ENCODE measurements at places on chromosomes 2 and 18.

GRCh38 chr2:170643346-170643745 lies 71.8 kb upstream of the SP5 start:
- DNase-seq = no peak

- no peak for DNase-seq
Observed at GRCh38 chr2:113809076-113809736, 52.8 kb upstream of the SLC35F5 start.

GRCh38 chr2:142796588-142796987 lies 80.9 kb upstream of the KYNU start:
- DNase-seq = no peak

GRCh38 chr2:217956586-217957457 lies 46.0 kb downstream of the TNS1 start:
- no peak for DNase-seq

GRCh38 chr2:27843992-27844391 lies 46.2 kb downstream of the RBKS start:
- no peak for DNase-seq

- DNase-seq = no peak
Observed at GRCh38 chr2:208492069-208492468, 85.5 kb downstream of the PTH2R start.

DNA sequence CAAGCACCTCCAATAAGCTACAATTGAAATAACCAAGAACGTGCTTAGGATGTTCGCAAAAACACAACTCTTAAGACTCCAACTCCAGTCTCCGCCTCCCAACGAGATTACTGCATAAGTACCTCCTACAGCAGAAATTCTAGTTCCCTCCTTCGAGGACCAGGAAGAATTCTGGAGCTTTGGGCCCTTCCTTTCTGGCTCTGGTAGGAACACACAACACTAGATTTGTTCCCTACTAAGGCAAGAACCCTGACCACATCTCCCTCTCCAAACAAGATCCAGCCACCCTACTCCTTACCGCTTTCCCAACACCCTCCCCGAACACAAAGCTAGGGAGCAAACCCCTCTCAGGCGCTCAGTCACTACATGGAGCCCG lies 721 bp downstream of the ADAM17 start:
- DNase-seq = peak; percentile 37

- no peak for DNase-seq
Observed at GRCh38 chr18:31884020-31884419, 58.9 kb downstream of the TRAPPC8 start.

GRCh38 chr2:169734169-169734847 lies 676 bp downstream of the KLHL23 start:
- no peak for DNase-seq

- DNase-seq = peak; percentile 29
Observed at GRCh38 chr18:33495278-33495677, 54.8 kb upstream of the CCDC178 start.

DNA sequence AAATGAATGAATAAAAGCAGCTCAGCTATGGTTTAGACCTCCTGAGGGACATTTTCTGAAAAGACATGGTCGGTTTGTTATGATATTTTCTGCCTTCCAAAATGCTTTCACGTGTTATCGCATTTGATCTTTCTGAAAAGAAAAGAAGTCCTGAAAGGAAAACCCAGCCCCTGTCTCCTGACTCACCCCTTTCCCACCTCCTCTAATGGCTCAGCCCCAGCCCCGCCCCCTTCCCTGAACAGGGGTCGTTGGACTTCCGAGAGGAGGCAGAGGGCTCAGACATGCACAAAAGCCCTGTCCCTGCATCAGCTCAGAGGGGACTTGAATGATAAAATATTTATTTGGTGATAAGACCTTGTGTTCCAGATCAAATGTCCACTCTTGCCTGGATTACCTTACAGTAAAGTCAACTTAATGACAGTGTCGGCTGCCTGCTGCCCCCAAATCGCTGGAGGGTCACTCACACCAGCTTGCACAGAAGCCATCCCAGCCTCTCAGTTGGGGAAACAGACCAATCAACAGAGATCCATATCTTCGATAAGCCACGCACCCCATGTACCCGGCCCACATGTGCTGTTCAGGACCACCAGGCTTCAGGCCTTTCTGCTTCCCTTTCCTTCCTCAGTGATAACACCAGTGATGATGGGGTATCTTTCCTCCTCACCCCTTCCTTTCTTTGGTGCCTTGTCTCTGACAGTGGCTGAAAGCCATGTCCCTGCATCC lies 69.6 kb downstream of the CLHC1 start:
- no peak for DNase-seq

- DNase-seq = no peak
Observed at GRCh38 chr2:170143045-170143717, 34.8 kb upstream of the MYO3B start.

- no peak for DNase-seq
Observed at GRCh38 chr2:157929871-157930667, 53.9 kb upstream of the ACVR1 start.

GRCh38 chr2:198452327-198452726 lies 647.9 kb downstream of the PLCL1 start:
- DNase-seq = no peak

GRCh38 chr2:233989221-233989858 lies 61.2 kb upstream of the SPP2 start:
- DNase-seq = no peak

- DNase-seq = no peak
Observed at GRCh38 chr2:118693287-118693822, 154.1 kb downstream of the EN1 start.

GRCh38 chr2:222972420-222972819 lies 79.6 kb upstream of the KCNE4 start:
- DNase-seq = no peak

GRCh38 chr2:165718610-165719210 lies 75.3 kb downstream of the GALNT3 start:
- DNase-seq = no peak

DNA sequence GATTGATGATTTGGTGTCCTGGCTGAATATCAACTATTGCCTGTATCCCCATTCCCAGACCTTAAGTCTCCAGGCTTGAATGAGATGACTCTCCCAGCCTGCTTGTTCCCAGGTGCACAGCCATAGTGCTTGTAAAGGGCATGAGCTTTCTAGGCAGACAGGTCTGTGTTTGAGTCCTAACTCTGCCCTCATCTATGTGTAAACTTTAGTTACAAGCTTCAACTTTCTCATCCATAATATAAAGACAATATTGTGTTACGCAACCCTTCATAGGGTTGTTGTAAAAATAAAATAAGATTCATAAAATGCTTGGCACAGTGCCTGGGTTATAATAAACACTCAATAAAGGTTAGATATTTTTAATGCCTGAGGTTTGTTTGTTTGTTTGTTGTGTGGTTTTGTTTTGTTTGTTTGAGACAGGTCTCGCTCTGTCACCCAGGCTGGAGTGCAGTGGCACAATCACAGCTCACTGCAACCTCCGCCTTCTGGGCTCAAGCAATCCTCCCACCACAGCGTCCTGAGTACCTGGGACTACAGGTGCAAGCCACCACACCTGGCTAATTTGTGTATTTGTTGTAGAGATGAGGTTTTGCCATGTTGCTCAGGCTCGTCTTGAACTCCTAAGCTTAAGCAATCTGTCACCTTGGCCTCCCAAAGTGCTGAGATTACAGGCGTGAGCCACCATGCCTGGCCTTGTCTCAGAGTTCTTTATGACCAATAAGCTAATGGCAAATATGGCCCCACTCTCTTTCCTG lies 89.4 kb upstream of the MAPRE2 start:
- DNase-seq = no peak

DNA sequence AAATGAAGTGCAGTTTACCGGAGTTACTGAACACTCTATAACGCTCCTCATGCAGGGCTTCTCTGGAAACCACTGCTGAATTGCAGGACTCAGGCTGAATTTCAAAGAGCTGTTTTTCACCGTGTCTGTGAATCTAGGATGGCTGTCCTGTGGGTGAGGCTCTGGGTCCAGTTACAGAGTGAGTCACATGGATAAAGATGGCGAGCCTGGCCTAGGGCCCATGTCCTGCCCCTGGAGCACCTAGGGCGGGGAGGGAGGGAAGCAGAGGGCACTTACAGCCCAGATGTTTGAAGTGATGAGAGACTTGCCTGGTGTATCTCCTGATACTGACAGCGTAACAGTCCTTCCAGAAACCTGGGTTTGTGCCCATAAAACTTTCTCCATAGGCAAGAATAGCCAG lies 583.0 kb downstream of the IRS1 start:
- DNase-seq = no peak

- no peak for DNase-seq
Observed at GRCh38 chr2:88554189-88554588, 73.1 kb downstream of the EIF2AK3 start.

- DNase-seq = peak; percentile 16
Observed at GRCh38 chr2:98692090-98693054, 38.6 kb downstream of the MGAT4A start.

DNA sequence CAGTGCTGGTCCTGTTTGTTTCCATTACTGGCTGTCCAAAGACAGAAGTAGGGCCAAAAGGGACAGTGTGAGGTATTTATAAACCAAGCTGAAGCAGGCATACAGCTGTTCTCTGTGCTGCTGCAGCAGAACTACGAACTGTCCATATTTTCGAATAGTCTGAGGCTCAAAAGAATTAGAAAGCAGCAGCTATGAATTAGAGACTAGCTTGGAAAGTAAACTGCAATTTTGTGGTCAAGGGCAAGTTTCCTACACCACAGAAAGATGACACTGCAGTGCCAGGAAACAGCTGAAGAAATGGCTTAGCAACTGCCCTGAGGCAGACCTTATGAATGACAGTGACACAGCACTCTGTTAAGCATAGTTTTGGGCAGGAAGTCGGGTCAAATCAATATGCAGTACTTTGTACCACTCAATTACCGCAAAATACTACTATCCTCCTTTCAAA lies 125.3 kb downstream of the TMEM131 start:
- DNase-seq = peak; percentile 27

DNA sequence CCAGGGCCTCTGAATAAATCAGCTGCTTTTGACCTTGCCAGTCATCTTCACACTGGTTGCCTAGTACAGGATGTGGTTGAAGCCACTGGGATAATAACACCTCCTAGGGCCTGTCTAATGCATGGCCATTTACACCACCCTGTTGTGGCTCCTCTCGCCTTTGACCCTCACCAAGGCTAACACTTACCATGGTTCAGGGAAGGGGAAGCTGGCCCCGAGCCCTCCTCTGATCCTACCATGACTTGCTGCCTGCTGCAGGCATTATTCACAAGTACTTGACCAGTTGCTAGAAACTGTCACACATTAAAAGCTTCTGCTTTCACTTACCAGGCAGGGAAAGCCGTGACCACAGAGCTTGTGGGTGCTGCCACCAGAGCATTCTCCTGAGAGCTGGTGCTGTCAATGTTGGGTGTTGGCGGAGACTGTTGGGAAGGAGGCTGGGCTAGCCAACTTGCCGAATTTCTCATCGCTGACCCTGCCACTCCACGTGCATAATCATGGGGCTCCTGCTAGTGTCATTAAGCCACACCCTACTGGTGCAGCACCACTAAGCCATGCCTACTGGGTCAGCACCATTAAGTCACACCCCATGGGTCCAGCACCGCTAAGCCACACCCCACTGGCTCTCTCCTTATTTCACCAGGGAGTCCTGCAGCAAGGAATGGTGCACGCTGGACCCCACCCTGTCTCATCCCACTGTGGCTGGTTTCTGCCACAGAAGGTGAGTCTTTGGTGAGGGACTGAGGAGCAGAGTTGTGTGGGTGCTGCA lies 47.0 kb upstream of the TTC39C start:
- no peak for DNase-seq

DNA sequence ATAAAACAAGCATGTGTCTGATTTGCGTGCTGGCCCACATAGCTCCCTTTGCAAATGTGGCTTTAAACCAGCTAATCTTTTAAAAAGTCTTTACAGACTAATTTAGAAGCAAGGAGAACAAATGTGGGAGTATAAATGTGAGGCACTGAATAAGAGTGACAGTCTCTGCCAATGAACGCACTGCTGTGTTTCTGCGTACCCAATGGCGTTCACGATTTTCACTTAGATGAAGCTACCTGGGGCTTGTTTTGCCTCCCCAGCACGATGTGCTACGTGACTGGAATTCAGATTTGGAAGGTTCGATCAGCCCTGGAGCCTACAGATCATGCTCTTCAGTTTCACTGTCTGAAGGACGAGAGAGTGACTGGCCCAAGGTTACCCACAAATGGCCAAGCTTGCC lies 10.8 kb upstream of the CRACDL start:
- no peak for DNase-seq

- no peak for DNase-seq
Observed at GRCh38 chr2:45352506-45352905, 258.6 kb downstream of the SRBD1 start.

DNA sequence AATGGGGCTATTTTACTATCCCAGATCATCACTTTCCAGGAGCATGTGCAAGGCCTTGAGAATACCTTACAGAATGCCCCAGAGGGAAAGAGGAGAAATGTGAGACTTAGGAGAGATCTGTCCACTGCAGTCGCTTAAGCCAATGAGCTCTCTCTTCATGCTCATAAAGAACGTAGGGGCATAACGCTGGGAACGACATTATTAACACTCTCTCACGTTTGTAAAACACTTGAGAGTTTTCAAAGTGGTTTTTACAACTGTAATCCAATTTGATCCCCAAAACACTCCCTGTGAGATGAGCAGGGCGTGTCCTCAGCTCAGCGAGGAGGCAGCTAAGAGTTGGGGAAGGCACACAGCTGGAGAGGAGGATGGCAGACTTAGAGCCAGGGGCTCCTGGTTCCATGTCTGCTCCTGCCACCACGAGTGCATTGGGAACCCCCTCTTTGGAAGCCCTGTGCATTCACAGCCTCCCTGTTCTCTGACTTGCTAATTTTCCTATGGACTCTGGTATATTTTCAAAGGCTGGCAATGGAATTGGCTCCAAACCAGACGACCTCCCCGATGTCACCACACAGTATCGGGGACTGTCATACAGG lies 97.4 kb downstream of the PLB1 start:
- DNase-seq = no peak

GRCh38 chr2:105660489-105660888 lies 84.2 kb upstream of the NCK2 start:
- DNase-seq = no peak

DNA sequence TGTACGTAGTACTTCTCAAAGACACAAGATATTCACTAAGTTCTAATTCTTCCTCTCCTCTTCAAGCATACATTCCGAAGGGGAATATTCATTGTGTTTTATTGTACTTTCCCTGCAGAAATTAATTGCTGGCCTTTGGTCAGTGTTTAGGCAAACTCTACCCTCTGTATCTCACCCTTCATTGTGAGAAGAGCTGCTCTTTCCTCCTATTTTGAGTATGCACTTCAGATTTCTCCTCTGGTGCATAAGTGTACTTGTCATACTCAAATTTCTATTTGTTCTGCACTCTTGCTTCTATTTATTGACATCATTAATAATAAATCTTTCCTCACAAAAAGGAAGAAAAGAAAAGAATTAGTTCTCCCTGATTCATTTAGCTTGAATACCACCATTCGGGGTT lies 485.4 kb upstream of the SLC8A1 start:
- no peak for DNase-seq

DNA sequence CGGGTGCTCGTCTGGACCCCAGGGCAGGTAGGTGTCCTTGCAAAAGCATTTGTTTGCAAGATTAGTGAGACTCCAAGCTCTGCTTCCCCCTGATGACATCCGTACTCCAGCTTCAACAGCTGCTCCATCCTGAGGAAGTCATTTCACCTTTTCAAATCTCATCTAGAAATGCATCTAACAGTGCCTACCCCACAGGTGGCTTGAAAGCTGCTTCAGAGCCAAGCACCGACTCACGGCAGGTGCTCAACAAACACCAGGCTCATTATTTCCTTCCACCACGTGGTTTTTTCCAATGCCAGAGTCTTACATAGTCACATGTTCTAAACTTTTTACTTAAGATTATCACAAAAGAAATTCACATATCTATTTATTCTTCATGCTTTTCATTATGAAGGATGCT lies 31.9 kb downstream of the CNGA3 start:
- no peak for DNase-seq

- DNase-seq = peak; percentile 27
Observed at GRCh38 chr2:42052702-42053481, 5.1 kb downstream of the PKDCC start.
